ENCODE measurements at places on chromosomes 16 and 17. TPM values are rescaled to one million over a fixed set of nuclear protein-coding genes. Genes with fewer than 3 reads are reported as not detected.

- no peak for DNase-seq
Observed at GRCh38 chr17:61766520-61766919, 96.8 kb downstream of the BRIP1 start.

NME4 gene
- 133 TPM for total RNA-seq

CAPNS2 gene
- total RNA-seq, result not detected

CNEP1R1 gene
- 13.7 TPM for total RNA-seq

CDC6 gene
- total RNA-seq, result 52.0 TPM
